B cell (primary cell): ENCODE measurements at places on chromosomes 3 and 15.

DNA sequence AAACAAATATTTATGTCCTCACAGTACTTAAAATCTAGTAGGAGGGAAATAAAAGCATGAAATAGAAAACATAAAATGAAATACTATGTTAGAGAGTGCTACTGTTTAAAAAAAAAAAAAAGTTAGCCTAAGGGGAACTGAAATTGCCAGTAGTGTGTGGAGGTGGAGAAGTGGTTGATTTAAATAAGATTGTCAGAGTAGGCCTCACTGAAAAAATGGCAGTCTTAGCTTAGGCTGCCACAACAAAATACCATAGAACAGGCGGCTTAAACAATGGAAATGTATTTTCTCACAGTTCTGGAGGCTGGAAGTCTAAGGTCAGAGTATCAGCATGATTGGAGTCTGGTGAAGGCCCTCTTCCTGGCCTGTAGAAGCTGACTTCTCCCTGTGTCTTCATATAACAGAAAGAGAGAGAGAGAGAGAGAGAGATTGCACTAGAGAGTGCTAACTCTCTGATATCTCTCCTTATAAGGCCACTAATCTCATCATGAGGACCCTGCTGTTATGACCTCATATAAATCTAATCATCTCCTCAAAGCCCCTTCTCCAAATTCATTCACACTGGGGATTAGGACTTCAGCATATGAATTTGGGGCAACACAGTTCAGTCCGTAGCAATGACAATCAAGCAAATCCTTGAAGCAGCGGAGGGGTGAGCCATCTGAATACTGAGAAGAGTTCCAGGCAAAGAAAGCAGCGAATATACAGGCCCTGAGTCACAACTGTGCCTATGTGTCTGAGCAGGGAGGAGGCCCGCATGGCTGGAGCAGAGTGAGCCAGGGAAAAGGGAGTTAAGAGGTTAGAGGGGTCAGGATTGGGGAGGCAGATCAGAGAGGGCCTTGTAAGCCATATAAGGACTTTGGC, 23.6 kb upstream of the LRRC34 start:
- H3K27me3 ChIP-seq, result no peaks in the 10 kb centered on the region
- peak; percentile 77 for DNase-seq
- peaks cover 35% of the 10 kb centered on the region for H3K4me1 ChIP-seq
- no peak overlapping the region for H3K4me3 ChIP-seq

GRCh38 chr15:74141591-74141990, 11.2 kb downstream of the ISLR2 start:
- peaks cover 21% of the 10 kb centered on the region for H3K27me3 ChIP-seq
- no peaks in the 10 kb centered on the region for H3K36me3 ChIP-seq
- H3K4me3 ChIP-seq, result no peak overlapping the region

GRCh38 chr3:105823149-105823867, 45.5 kb downstream of the CBLB start:
- H3K27ac ChIP-seq, result no peak overlapping the region
- H3K36me3 ChIP-seq, result peaks cover 6% of the 10 kb centered on the region
- DNase-seq, result no peak
- H3K4me3 ChIP-seq, result no peak overlapping the region
- no peaks in the 10 kb centered on the region for H3K27me3 ChIP-seq

GRCh38 chr15:43238671-43239131, 17.9 kb upstream of the EPB42 start:
- peaks cover 6% of the 10 kb centered on the region for H3K27me3 ChIP-seq
- no peak for DNase-seq
- peaks cover 5% of the 10 kb centered on the region for H3K4me1 ChIP-seq
- no peaks in the 10 kb centered on the region for H3K36me3 ChIP-seq
- no peak overlapping the region for H3K27ac ChIP-seq

- no peaks in the 10 kb centered on the region for H3K4me1 ChIP-seq
- no peak for DNase-seq
- no peaks in the 10 kb centered on the region for H3K27me3 ChIP-seq
- H3K4me3 ChIP-seq, result no peak overlapping the region
- H3K27ac ChIP-seq, result no peak overlapping the region
Observed at GRCh38 chr3:45981346-45982074, 14.1 kb downstream of the FYCO1 start.

GRCh38 chr15:84645496-84645895, 8.6 kb downstream of the WDR73 start:
- peaks cover 4% of the 10 kb centered on the region for H3K4me1 ChIP-seq
- no peaks in the 10 kb centered on the region for H3K27me3 ChIP-seq
- H3K36me3 ChIP-seq, result peaks cover 71% of the 10 kb centered on the region
- no peak overlapping the region for H3K4me3 ChIP-seq
- DNase-seq, result no peak

DNA sequence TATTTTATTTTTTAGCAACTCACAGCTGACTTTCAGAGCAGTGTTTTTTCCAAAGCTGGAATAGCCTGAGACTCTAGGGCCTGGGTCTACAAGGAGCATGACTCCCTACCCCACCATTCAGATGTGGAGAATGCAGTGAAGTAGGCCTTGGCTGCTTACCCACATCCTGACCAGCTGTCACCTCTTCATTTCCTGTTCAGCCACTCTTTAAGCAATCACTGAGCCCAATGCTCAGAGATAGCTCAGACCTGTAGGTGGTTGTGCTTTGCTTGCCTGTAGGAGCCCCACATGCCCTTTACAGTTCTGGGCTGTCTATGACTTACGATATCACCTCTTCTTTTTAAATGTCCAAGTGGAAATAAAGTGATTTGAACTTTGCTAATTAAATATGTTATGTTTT, 148.1 kb downstream of the NEK11 start:
- no peaks in the 10 kb centered on the region for H3K4me1 ChIP-seq
- DNase-seq, result no peak
- H3K4me3 ChIP-seq, result no peak overlapping the region
- no peaks in the 10 kb centered on the region for H3K36me3 ChIP-seq
- H3K27me3 ChIP-seq, result no peaks in the 10 kb centered on the region

DNA sequence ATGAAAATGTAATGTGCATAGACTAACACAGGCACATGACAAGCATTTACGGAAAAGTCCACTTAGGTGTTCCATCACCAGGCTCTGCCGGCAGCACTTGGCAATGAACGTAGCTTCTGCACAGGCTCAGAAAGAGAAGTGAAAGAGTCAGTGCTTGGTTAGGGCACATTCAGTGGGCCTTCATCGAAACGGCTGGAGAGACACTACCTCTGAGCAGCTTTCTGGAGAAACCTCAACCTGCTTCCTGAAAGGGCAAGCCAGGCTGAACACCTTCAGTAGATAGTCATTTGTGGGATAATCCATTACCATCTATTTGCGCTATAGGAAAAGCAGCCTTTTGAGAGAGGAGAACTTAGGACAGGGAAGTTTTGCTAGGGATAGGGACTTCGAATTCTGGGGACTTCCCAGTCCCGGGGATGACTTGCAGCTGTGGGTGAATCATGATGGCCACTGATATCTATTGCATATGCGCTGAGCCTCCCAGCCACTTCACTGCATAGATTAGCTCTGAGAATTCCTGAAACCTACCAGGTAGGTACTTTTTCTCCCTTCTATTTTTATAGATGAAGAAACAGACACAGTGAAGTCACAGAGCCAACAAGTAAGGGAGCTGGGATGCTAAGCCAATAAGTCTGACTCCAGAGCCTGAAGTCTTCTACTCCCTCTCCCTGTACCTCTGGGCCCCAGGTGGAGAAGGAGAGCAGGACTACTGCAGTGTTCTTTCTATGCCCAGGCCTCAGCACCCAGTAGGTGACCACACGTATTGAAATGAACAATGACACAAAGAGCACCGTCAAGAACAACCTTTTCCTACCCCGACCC, 4.2 kb upstream of the SH2D7 start:
- no peak overlapping the region for H3K4me3 ChIP-seq
- no peaks in the 10 kb centered on the region for H3K36me3 ChIP-seq
- peaks cover 9% of the 10 kb centered on the region for H3K4me1 ChIP-seq
- H3K27ac ChIP-seq, result no peak overlapping the region

DNA sequence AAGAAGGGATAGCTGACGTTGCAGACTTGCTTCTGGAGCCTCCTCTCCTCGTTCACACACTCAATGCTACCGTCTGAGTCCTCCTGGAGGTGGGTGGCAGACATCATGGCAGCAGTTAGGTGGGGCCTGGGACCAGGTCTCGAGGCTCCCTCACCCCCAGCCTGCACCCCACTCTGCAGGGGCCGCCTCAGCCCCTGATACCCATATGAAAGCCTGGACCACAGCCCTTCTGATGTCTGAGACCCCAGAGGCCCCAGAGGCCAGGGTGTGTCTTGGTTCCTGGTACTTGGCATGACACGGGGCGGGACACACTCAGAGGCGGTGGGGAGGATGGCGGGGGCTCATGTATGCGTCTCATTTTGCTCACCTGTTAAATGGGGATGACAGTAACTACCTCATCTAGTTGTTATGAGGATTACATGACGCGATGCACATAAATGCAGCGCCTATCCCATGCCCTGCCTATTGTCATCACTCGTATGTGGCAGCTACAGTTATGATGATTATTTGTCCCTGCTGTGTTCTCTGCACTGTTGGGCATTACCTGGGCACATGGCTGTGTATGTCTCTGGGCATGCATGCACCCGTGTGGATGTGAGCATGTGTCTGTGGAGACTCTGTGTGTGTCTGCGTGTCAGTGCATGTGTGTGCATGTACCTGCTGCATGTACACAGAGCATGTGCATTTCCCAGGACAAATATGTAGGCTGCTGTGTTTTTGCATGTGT, 39.9 kb downstream of the FEM1B start:
- DNase-seq, result no peak
- H3K27me3 ChIP-seq, result no peaks in the 10 kb centered on the region
- no peaks in the 10 kb centered on the region for H3K4me1 ChIP-seq
- no peak overlapping the region for H3K27ac ChIP-seq

DNA sequence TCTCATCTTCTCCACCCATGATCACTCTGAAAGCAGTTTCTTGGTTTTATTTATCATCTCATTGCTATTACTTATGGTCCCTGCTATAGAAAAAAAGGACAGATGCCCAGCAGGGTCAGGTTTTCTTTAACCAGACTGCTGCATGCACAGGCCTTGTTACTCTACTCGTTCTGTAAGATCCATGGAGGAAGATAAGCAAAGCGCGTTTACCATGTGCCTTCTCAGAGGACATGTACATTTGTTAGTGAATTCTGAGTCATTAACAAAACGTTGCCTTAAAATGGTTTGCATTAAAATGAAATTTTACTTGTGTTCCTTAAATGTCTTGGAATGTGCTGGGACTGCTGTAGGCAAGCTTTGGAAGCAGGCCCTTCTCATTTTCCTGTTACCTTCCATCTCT, 657.3 kb upstream of the KCNMB2 start:
- H3K36me3 ChIP-seq, result no peaks in the 10 kb centered on the region
- H3K4me3 ChIP-seq, result no peak overlapping the region
- no peak for DNase-seq
- H3K4me1 ChIP-seq, result no peaks in the 10 kb centered on the region
- H3K27ac ChIP-seq, result no peak overlapping the region

DNA sequence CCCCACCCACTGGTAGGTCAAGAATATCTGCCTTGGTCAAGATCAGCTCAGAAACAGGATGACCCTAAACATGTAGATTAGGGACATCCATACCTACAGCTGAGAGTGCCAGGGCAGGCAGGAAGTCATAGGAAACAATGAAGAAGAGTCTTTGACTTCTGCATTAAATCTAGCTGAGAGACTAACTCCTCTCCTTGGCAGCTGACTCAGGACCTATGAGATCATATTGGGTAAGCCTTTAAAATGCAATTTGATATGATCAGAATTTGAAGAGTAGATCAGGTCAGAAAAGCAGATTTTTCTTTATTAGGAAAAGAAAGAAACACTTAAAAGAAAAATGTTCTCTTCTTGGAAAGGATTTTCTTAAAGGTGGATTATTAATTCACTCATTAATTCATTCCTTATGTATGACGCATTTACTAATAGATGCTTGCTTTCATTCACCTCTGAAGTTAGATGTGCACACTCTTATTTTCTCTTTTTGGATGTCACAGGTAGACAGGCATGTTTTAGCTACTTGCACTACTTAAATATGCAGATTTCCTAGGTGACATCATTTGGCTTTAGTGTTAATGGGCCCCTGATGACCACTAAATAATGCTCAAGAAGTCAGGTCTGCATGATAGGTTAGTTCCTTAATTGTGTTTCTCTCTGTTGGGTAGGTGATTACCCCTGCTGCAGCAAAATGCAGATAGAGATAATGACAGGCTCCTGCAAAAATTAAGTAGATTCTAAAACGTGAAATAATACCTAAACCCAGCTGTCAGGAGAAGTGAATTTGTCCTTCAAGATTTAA, 35.7 kb upstream of the GSK3B start:
- no peak overlapping the region for H3K4me3 ChIP-seq
- H3K27ac ChIP-seq, result no peak overlapping the region
- H3K36me3 ChIP-seq, result no peaks in the 10 kb centered on the region

DNA sequence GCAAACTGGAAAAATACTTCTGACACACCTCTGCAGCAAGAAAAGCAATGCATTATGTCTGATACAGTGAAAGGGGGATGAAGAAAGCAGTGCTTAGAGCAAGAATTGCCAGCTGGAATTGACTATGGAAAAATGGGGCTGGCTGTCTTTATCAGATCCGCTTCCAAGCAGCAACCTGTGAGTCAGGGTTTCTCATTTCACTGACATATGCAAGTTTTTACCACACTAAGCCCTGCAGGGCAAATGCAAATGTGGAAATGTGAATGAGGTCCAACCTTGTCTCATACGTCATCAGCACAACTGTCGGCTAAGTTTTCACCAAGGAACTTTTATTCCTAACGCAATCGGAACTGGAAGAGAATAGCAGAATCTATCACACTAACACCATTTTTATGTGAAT, 172.5 kb upstream of the GADL1 start:
- H3K27ac ChIP-seq, result no peak overlapping the region
- DNase-seq, result no peak
- H3K4me1 ChIP-seq, result no peaks in the 10 kb centered on the region
- no peaks in the 10 kb centered on the region for H3K27me3 ChIP-seq
- no peaks in the 10 kb centered on the region for H3K36me3 ChIP-seq
- H3K4me3 ChIP-seq, result no peak overlapping the region

DNA sequence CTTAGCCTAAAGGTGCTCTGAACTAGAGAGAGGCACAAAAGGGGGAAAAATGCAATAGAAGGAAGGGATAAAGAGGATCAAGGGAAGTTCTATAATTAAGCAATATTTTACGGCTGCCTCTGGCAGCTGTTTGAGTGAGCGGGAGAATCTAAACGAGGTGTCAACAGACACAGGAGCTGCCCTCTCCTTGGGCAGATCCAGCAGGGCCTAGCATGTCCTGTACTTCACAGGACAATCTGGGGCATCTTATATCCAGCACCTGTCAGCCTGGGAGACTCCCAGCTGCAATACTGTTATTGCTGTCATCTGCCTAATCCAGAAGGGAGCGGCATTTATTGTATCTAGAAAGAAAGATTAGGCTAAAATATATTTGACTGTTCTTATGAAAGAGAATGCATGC, 68.9 kb downstream of the WWTR1 start:
- H3K4me3 ChIP-seq, result no peak overlapping the region
- no peak overlapping the region for H3K27ac ChIP-seq
- no peaks in the 10 kb centered on the region for H3K36me3 ChIP-seq
- no peaks in the 10 kb centered on the region for H3K4me1 ChIP-seq
- H3K27me3 ChIP-seq, result peaks cover 2% of the 10 kb centered on the region

GRCh38 chr15:70490838-70491155, 272.6 kb downstream of the UACA start:
- H3K4me1 ChIP-seq, result peaks cover 58% of the 10 kb centered on the region
- no peaks in the 10 kb centered on the region for H3K27me3 ChIP-seq
- H3K27ac ChIP-seq, result no peak overlapping the region
- H3K4me3 ChIP-seq, result no peak overlapping the region
- DNase-seq, result no peak

GRCh38 chr3:54303517-54304375, 181.4 kb downstream of the CACNA2D3 start:
- H3K27me3 ChIP-seq, result no peaks in the 10 kb centered on the region
- no peak for DNase-seq
- H3K4me1 ChIP-seq, result no peaks in the 10 kb centered on the region
- no peak overlapping the region for H3K4me3 ChIP-seq
- H3K36me3 ChIP-seq, result no peaks in the 10 kb centered on the region
- no peak overlapping the region for H3K27ac ChIP-seq
